Activated T-helper 1 cell treated with anti-CD3 and anti-CD28 coated beads, Interleukin-2, amount 50 U/mL, for 16 hours (primary cell): ENCODE measurements at places on chromosomes 4 and X.

- no peak for DNase-seq
Observed at GRCh38 chr4:172631832-172632231, 536.8 kb upstream of the GALNT7 start.

- no peak for DNase-seq
Observed at GRCh38 chr4:22730021-22730420, 37.3 kb downstream of the GBA3 start.

- DNase-seq, result no peak
Observed at GRCh38 chr4:4590546-4590945, 48.7 kb upstream of the STX18 start.

GRCh38 chr4:61532336-61533000, 332.3 kb downstream of the ADGRL3 start:
- no peak for DNase-seq

GRCh38 chrX:41014776-41015360, 70.4 kb upstream of the USP9X start:
- no peak for DNase-seq

DNA sequence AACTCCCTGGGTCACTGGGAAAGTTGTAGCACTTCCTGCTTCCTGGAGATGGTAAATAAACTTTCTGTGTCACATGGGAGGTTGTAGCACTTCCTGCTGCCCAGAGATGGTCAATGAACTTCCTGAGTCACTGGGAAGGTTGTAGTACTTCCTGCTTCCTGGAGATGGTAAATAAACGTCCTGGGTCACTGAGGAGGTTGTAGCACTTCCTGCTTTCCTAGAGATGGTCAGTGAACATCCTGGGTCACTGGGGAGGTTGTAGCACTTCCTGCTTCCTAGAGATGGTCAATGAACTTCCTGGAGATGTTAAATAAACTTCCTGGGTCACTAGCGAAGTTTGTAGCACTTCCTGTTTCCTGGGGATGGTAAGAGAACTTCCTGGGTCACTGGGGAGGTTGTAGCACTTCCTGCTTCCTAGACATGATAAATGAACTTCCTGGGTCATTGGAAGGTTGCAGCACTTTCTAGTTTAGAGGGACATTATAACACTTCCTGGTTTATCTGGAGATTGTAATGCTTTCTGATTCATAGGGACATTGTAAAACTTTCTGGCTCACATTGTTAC, 62.3 kb upstream of the CD99 start:
- DNase-seq, result no peak

DNA sequence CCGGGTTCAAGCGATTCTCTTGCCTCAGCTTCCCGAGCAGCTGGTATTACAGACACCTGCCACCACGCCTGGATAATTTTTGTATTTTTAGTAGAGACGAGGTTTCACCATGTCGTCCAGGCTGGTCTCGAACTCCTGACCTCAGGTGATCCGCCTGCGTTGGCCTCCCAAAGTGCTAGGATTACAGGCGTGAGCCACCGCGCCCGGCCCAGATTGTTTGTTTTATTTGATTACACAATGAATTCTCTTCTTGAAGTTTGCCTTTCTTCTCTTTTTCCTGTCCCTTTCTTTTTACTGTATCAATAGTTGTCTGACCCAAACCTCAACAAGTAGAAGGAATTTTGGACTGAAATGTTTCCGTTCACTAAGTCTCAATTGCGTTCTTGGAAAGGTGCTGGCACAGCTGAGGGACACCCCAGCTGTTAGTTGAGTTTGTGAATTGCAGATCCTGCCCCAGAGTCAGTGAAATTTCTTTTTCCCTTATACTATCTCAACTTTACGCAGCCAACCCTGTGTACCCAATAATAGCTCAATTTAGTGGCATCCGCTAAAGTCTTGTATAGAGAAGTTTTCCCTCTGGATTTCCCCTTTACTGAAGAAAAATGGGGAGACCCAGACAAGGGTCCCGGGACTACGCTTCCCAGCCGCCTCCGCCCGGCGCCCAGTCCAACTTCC, 639 bp upstream of the MTM1 start:
- DNase-seq, result no peak

DNA sequence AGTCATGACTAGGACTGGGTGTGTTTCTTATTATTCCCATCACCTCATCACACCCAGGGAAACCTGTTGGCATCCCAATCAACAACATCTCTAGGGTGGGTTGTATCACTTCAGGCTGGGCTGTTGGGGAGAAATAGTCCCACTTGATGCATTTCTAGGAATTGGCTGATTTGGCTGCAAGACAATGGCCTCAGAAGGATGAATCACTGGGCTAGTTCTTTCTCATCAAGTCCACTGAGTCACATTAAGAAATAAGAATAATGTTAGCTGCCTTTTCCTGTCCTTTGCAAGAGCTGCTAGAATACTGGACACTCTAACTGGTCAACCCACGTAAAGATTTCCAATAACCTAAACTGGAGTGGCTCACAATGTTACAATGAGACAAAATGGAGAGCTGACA, 104.2 kb downstream of the CHRDL1 start:
- DNase-seq, result no peak

- no peak for DNase-seq
Observed at GRCh38 chr4:181959121-181959520, 284.1 kb upstream of the TENM3 start.

DNA sequence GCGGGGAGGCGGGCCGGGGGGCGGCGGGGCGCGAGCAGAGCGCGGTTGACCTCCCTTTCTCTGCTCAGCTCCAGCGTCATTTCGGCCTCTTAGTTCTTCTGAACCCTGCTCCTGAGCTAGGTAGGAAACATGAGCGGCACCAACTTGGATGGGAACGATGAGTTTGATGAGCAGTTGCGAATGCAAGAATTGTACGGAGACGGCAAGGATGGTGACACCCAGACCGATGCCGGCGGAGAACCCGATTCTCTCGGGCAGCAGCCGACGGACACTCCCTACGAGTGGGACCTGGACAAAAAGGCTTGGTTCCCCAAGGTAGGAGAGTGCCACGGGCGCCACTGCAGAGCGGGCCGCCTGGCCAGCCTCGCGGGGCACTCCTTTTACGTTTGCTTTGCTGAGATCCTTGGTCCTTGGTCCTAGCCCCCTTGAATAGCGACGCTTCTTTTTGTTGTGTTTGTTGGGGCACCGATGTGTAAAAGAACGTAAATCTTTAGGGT, at the start of gene HTATSF1:
Gene HTATSF1, plus strand, starts transcription at position 37 of the 497 bp plus-strand sequence. Its CDS starts 93 bp downstream, at position 130.
- no peak for DNase-seq

DNA sequence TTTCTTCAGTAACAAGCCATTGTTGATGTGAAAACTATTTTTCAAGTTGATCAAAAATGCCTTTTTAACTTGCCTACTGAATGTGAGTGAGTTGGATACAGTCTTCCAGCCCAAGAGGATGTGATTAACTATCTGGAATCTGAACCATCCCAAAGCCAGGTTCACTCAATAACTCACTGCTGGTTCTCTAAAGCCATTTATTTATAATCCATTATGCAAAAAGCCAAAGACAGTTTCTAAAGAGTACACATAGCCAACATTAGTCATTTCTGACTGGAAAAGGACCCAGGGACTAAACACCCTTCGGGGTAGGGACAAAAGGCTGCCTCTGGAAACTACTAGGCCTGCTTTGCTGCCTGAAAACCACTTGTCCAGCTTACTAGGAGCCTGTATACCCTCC, 109.6 kb downstream of the SHROOM4 start:
- DNase-seq, result no peak

DNA sequence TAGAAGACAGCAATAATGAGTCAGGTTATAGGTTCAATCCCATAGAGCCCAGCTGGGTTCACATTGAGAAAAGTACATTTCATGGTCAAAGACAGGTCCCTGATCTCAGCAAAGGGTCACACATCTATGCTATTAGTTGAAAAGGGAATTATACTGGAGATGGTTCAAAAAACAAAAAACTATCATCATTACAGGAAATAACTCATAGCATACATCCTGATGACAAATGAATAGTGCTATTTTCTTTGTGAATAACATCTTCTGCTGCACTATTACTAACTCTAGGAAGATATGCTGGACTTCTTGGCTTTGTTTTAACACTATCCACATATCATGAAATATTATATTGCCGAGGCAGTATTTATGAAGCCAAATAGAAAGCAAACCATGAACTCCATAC, 202.5 kb upstream of the MAB21L2 start:
- DNase-seq, result no peak
